ENCODE measurements at places on chromosomes 2 and 18.

- DNase-seq = no peak
Observed at GRCh38 chr2:152334701-152335015, 316 bp upstream of the FMNL2 start.

DNA sequence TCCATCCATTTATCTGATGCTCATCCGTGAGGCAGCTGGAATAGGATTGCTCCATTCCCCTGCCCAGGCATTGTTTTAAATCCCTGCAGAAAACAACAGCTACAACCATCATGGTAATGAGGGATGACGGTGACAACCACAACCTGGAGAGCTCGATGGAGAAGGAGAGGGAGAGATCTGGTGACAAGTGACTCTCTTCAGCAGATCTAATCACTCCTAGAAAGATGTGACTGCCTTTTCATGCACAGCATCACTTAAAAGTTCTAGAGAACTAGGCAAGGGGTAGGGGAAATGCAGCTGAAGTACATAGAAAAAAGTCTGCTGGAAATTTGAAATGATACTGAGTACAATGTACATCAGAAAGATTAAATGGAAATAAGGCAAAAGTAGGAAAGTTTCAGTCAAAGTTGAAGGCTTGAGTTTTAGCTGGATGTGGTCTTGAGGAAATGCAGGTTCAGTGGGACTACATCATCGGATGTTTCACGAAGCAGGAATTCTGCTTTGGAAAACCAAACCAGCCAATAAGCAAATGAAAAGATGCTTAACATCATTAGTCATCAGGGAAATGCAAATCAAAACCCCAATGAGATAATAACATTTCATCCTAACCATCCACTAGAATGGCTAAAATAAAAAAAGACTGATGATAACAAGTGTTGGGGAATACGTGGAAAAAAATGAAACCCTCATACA is 6.8 kb upstream of the ARHGAP25 start:
- no peak for DNase-seq

DNA sequence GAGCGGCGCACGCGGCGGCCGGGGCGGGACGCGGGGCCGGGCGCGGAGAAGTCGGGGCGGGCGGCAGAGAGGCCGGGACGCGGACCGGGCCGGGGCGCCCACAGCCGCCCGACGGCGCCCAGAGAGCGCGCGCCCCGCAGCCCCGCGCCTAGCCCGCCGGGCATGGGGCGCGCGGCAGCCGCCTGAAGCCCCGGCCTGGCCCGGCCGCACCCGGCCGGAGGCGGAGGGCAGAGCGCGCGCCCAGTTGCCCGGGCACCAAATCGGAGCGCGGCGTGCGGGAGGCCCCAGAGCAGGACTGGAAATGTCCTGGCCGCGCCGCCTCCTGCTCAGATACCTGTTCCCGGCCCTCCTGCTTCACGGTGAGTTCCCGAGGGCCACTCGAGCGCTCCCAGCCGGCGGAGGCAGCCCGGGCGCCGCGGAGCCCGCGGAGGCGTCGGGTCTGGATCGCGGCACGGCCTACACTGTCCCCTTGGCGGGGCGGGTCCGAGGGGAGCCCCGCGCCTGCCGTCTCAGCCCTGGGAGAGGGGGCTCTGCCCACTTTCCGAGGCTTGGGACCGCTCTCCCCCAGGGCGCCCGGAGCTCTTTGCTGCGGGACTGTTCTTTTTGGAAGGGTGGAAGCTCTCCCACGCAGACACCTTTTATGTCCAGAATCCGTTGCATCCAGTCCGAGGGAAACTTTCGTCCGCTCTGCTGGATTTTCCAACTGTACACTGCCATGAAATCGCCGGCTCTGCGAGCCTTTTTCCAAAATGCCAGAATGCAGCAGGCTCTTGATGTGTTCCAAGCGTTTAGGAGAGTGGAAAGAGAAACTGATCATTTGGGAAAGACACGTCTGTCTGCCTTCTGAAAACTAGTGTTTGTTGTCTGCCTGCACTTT is 484 bp downstream of the APCDD1 start:
- DNase-seq = peak; percentile 17

DNA sequence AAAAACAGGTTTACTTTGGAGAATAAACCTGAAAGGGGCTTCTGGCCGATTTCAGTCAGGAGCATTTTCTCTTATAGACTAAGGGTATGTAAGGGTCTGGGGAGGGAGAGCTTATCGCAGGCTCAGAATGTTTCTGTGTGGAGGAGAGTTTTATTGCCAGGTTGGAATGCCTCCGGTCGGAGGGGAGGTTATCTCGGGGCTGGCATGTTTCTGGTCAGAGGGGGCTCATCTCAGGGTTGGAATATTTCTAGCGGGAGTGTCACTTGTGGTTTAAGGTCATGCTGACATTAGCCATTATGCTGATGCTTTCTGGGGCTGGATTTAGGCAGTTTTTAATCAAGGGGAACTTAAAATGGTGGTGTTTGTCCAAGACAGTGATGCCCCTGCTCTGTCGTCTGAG is 333.6 kb downstream of the METTL4 start:
- DNase-seq = no peak

GRCh38 chr2:26172871-26173775 is at the start of gene GAREM2:
Gene GAREM2 (plus strand): TSS chr2:26173088. CDS start chr2:26173221, 133 bp downstream.
- DNase-seq = peak; percentile 42

DNA sequence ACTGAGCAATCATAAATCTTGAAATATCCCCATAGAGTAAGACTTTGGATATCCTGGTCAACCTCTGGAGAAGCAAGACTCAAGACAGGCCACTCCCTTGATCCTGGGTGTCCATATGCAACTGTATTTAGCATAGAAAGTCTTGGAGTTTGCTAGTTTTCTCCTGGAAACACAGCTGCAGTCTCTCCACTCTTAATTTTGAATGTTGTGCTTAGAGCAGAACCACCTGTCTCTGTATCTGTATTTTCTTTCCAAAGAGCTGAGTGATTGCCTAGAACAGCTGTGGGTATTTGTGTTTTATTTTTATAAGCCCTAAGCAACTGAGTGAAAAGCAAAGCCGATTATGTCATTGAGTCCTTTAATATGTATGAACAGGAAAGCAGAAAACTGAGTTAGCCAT is 64.1 kb upstream of the ADAM23 start:
- no peak for DNase-seq

GRCh38 chr2:154480521-154480920 is 218.0 kb upstream of the KCNJ3 start:
- DNase-seq = no peak

All from neuronal stem cell (in vitro differentiated cells).